ENCODE measurements at places on chromosomes 2 and 18.

DNA sequence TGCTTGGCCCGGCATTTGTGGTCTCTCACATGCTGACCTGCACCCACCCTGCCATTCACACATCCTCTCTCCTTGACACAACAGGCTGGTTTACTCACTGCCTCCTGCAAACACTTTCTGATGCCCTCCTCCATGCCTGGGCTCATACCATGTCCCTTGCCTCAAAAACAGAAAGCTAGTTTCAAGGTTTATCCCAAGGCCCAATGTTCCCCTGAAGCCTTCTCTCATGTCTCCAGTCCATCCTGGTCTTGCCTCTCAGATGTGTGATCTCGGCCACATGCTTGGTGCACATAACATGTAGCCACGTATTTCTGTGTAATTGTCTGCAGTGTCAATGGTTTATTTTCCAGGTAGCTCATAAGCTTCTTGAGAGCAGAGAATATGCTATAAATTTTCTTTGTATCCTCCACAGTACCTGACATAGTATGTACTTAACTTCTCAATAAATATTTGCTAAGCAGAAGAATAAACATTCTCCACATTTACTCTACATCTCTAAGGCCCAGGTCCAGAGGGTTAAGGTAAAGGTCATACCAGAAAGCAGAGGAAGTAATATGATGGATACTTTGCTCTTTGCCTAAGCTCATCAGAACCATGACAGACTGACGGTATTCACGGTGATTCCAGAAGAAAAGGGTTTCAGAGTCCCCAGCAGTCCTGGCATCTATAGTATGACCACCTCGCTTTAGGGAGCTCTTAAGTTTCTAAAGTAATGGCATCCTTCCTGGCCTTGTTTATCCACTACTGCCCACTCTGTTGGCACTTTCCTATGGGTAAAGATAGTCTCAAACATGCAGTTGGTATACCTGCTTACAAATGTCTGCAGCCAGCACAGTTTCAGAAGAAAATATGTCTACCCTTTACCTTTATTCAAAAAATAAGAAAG, 163.4 kb upstream of the ZFP36L2 start:
- DNase-seq = no peak

DNA sequence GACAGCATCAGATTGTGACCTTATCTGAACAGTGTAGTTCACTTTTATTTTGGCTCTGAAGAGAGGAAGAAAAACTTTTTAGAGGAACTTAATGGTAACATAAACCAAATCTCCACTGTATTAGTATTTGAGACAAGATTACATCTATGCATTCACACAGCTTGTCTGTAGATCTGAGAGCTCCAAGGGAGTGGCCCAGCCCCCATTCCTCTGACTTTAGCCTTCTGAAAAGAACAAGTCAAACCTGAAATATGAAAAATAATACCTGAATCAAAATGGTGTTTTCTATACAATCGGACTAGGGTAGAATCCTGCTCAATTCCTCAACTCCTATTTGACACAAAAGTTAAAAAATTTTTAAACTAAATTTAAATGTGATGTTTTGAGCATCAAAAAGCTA, 23.1 kb downstream of the STARD7 start:
- DNase-seq = no peak

- DNase-seq = no peak
These were observed 155.5 kb upstream of the SMAD2 start for GRCh38 chr18:48085781-48086487.

GRCh38 chr2:31888550-31888949, 122.3 kb downstream of the MEMO1 start:
- no peak for DNase-seq

DNA sequence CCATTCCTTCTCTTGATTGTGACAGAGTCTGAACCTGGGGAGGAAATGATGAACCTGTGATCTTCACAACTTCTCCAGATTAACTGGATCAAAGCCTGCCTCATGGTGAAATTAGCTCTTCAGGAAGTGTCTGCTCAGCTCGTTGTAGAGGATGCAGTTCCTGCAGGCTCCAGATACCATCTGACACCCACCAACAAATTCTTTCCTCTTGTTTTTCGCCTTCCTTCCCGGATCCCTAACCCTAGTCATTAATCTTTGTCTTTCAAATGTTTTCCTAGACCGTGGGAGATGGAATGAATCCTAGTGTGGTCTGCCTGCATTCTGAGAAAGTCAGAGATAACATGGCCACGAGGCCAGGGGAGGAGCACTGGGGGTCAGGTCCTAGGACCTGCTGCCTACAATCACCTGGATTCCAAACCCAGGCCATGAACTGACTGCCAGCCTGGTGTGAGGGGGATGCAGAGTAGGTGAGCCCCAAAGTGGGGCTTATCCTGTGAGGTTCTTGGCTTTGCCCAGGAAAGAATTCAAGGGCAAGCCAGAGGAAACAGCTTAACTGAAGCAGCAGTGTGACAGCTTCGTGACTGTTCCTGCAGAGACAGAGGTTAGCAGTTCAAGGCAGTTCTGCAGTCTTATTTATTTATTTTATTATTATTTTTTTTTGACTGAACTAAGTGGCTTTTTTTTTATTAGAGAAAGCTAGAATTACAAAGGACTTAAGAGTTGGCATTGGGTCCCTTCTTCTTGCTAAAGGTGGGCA, 67.8 kb downstream of the DIPK1C start:
- DNase-seq = no peak

- peak; percentile 30 for DNase-seq
These were observed 172.8 kb upstream of the RBMS1 start for GRCh38 chr2:160666154-160667060.

DNA sequence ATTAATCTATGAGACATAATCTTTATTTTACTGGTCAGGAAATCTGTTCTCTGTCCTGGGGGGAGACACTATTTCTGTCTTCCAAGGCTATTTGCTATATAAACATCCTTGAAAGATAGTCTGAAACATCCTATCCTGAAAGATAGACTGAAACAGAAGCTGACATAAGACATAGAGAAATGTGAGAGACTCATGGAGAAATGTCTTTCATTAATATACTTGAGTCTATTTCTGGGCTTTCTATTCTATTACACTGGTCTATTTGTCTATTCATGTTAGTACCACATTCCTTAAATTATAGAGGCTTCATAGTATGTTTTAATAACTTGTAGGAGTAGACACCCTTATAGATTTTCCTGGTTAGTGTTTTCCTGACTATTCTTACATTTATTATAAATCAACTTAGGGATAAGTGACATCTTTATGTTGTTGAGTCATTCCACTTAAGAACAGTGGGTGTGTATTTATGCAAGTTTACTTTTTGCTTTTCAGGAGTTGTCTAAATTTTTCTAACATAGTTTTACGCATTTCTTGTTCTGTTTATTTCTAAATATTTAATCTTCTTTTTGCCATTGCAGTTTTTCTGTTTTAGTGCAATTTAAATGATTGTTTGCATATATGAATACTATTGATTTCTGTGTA, 244.9 kb upstream of the ZSWIM2 start:
- no peak for DNase-seq

DNA sequence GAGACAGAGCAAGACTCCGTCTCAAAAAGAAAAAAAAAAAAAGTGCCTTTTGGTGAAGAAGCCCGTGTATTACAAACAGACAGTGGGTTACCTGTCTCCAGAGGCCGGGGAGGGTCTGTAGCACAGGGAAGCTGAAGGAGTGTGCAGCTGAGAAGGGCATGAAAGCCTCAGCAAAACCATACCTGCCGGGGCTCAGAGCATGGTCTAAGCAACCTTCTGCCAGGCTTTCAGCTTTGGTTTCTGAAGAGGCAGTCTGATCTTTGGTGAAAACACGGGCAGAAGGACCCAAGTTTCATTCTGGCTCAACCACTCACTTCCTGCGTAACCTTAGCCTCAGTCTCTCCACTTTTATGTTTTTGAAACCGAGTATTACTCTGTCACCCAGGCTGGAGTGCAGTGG, 21.5 kb downstream of the SH2D6 start:
- DNase-seq = no peak

DNA sequence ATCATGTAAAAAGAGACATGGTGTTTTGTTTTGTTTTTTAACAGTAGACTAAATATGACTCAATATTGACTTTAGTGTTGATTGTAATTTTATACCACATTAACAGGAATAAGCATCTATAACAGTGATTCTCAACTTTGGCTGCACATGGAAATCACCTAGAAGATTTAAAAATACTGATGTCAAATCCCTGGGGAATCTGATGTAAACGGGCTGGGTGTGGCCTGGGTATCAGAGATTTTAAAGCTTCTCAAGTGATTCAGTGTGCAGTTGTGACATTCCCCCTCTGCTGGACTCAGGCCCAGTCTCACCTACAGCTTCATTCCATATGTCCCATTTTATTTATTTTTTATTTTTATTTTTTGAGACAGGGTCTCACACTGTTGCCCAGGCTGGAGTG, 82.8 kb upstream of the ATP8B1 start:
- no peak for DNase-seq

DNA sequence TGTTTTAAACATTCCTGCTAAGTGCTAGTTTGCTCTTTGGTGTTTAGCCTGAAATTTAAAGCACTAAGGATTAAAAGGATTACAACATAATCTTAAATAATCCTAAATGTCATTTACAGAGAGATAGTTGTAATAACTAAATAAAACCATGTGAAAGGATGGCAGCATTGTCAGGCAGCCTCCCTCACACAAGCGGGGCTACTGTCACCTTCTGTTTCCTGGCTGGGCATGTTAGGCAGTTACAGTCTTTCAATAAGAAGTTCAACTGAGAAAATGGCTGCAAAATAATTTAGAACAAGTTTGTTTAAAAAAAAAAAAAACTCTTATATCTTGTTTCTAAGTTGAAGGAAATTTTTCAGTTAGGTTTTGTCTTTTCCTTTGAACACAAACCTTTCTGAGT, 124.9 kb downstream of the ARHGAP15 start:
- DNase-seq = peak; percentile 58

- DNase-seq = no peak
These were observed 5.7 kb downstream of the MGAT5 start for GRCh38 chr2:134259571-134259970.

GRCh38 chr2:54979321-54980044, 70.8 kb downstream of the RTN4 start:
- no peak for DNase-seq

GRCh38 chr2:169225906-169226305, 136.4 kb downstream of the LRP2 start:
- DNase-seq = no peak

- DNase-seq = no peak
These were observed 473.9 kb downstream of the ARHGAP15 start for GRCh38 chr2:143603035-143603655.

DNA sequence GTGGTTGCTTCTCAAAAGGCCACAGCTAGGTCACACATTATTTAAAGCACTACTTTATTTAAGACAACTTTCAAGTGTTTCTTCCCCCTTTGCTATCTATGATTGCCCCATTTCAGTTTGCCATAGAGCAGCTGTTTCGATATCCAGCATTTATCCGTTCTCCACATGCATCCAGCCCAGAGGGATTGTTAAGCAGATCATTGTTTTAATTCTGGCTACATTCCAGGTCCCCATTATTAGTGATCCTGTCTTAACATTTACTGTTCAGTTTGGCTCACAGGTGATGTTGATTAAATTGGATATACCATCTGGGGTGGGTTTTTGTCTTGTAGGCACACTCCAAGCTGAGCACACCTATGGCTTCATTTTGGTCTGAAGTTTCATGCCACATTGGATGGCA, 638.7 kb downstream of the ZEB2 start:
- no peak for DNase-seq

GRCh38 chr2:97792416-97792815, 79.0 kb downstream of the ZAP70 start:
- no peak for DNase-seq

GRCh38 chr2:167132906-167133555, 244.8 kb downstream of the XIRP2 start:
- no peak for DNase-seq

DNA sequence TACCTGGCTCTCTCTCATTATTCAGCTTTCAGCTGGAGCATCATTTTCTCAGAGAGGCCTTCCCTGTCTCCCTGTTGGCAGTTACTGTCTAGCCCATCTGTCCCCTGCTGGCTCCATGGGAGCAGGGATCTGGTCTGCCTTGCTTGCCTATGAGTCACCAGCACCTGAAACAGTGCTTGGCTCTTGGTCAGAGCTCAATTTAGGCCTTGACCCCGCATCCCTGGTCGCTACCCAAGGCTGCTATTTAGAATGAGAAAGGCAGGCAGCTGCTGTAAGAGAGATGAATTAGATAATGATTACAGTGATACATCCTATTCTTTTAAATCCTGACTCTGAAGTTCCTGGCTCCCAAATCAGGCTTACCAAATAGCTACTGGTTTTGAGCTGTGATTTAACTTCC, 32.9 kb downstream of the KCNE4 start:
- no peak for DNase-seq

DNA sequence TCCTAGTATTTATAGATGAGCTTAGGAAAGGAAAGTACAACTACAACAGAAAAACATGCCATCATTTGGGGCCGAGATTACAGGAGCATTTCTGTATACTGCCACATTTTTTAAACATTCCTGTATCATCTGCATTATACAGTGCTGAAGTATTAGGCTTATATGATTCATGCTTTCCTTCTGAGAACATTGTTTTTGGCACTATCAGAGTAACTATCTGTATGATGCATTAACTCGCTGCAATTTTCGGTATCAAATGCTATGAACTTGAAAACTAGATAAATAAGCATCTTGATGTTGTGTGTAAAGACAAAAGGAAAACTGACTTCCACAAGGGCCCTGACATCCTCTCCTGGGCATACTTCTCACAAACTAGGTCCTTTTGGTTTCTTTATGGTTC, 102.0 kb downstream of the RIT2 start:
- DNase-seq = no peak

DNA sequence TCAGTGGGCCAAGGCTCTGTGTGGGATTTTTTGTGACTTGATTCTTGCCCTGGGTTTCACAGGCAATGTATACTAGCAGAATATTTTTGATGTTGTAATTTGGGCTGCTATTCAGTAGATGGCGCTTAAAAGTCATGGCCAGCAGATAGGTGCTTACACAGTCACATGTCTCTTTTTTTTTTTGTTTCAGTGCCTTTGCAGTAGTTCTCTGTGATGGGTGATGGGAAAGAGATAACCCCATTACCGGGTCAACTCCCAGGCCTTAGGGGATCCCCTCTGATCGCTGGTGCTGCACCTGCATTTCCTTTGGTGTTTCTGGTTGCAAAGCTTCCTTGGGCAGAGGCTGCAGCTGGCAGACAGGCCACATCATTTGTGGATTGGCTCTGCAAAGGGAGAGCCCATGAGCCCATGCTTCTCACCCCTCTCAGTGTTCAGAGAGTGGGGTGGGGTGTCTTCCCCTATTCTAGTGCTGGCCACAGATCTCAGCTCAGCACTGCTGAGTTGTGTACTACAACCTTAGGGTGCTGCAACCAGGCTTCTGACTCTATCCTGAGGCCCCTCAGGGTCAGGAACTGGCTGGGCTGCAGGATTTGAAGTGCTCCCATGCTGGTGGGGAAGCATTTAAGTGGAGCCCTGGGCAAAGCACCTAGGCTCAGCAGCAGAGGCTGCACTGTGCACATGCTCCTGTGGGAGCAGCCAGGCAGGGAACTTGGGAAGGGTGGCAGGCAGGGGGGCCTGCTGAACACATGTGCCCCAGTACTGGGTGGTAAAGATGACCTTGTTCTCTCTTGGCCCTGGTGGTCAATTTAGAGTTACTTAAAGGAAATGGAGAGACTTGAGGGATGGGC, 219.8 kb upstream of the SPHKAP start:
- no peak for DNase-seq
